ENCODE measurements at places on chromosomes 5 and 9. TPM values are rescaled to one million over a fixed set of nuclear protein-coding genes. Genes with fewer than 3 reads are reported as not detected.

Gene GABBR2
- total RNA-seq: not detected

Gene SIL1
- total RNA-seq: 23.2 TPM

Gene STC2
- 13.7 TPM for total RNA-seq

Gene JAKMIP2
- total RNA-seq: 3.1 TPM

Gene TMEM171
- total RNA-seq: not detected

Gene SLC6A3
- not detected for total RNA-seq

Gene TMEM174
- total RNA-seq: not detected

Gene REEP2
- total RNA-seq: 13.8 TPM

Gene WWC1
- 0.27 TPM for total RNA-seq

Gene LRRC26
- total RNA-seq: 0.68 TPM

Gene SERINC5
- 9.6 TPM for total RNA-seq

Gene CRAT
- total RNA-seq: 58.8 TPM

Gene RAD23B
- total RNA-seq: 70.3 TPM

Gene ADCY2
- 5.7 TPM for total RNA-seq

Gene TARS1
- total RNA-seq: 112 TPM
